GM12878 (cell line): ENCODE measurements at places on chromosomes 5 and 9. TPM values are rescaled to one million over a fixed set of nuclear protein-coding genes. Genes with fewer than 3 reads are reported as not detected.

DNA sequence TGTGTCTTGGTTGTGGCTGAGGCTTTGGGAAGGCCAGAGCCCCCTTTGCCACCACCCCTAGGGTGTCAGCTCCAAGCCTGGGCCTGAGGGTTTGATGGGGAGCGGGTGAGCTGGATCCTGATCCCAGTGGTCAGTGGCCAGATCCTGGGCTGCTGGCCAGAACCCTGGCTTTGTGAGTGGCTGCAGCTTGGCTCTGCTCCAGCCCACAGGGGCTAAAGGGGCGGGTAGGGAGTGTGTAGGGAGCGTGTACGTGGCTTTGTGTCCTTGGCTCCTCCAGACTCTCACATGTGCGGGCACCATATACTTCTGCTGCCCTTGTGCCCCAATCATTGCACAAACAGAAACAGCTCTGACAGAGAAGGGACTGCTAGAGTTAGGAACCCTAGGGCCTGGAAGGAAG is 1.2 kb upstream of the IL11RA start:
- DNase-seq, result no peak

DNA sequence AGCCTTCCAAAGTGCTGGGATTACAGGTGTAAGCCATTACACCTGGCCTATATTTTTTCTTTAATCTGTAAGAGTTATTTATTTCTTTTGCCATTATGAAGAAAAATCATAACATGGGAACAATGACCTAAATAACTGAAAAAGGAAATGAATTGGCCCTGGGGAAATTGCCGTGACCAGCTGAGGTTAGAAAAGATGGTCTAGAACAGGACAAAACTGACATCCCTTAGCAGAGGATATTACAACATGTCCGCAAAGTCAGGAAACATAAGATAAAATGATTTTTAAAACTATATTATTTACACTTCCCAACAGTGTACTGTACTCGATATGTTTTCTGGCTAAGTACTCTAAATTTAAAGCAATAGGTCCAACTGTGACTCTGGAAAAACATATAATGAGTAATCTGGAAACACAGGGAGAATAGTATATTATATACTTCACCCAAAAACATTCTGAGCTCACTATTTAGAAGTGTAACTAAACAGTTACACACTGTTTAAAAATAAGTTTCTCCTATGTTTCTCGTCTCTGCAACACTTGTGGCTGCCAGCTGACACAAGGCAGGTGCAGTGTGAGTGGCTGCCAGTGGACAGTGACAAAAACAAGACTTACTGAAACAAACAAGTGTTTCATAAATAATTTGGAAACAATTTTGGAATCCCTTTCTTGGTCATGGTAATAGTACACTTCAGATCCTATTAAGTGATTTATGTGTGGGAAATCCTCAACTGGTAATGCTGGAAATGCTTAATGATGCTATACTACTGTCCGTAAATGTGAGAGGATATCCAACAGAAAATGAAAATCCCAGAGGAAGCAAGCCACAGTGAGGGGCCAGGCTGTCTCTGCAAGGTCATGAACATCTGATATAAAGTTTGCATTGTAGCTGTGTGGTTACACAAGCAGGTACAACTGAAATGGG is 69.1 kb downstream of the C9orf85 start:
- no peak for DNase-seq

- no peak for DNase-seq
Measured at GRCh38 chr9:87753313-87753712, 27.4 kb downstream of the CTSL start.

GRCh38 chr9:107190061-107190935 is 92.8 kb upstream of the RAD23B start:
- DNase-seq, result no peak

- no peak for DNase-seq
Measured at GRCh38 chr9:26163931-26164330, 485.7 kb upstream of the TUSC1 start.

DNA sequence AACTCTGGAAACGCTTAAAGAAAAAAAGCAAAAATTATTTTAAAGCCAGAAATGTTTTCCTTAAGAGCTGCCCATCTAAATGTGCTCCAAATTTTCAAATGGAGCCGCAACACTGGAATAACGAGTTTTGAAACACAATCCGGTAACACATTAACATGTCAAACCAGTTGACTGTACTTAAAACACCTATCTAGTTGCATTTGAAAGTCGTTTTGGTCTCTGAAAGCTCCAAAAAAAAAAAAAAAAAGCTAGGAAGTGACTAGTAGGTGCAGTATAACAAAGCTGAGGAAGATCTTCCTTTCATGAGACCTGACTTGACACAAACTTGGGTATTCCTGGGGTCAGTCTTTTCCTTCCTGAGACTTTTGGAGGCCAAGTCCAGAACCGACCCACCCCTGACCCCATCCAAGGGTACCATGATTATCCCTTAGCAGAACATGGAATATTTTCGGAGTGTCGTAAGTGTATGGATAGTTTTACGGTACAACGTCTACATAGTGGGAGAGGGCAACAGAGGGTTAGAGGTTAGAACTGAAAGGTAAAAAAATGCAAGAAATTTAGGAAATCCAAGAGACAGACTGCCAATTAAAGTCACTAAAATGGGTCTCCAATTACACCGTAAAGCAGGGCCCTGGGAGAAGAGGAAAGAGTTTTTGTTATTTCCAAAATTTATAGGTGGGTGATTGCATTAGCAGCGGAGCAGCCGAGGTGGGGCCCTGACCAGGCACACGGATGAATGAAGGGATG is 812 bp downstream of the CETN3 start:
- DNase-seq, result peak; percentile 4

DNA sequence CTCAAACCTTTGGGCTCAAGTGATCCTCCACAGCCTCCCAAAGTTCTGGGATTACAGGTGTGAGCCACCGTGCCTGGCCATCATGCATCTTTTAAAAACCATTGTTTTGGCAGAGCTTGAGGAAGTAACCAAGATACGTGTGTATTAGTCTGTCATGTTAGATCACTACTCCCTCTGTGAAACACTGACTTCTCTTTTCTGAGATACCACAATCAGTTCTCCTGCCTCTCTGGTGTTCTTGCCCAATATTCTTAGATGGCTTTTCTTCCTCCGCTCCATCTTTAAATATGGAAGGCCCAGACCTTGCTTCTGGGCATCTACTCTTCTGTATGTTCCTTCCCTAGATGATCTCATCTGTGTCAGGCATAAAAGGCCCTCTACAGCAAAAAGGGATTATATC is 14.2 kb upstream of the CCNB1 start:
- no peak for DNase-seq

DNA sequence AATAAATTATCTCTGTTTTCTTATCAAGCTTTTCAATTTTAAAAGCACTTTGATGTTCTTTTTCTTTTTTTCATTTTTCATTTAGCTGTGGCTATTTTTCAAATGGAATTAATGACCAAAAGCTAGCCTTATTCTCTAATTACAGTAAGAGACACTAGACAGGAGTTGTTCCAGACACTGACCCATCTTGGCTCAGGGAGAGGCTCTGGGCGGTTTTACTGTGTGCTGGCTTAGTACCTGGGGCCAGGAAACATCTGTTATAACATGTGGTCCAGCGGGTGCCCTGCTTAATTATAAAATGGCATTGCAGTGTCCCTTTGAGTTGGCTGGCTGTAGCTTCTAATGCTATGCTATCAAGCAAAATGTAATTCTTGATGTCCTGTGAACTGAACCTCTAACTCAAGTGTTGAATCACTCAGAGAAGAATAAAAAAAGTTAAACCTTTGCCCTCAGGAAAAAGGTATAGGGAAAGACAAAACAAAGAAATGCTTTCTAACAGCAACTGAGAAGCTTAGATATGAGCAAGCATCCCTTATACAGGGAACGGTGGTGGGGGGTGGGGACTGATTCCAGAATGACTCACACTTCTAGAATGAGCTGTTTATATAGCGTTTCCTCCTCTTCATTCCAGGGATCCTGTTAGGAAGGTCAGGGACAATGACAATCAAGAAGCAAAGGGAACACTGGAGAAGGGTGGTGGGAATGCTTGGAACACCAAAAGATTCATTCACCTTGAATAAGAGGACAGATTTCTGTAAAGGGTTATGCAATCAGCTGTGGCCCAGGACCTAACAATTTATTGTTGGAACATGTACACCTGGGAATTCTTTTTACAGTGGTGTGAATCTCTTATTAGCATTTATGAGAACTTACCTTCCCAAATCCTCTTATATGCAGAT is 58.7 kb upstream of the NFIB start:
- DNase-seq, result no peak

- DNase-seq, result no peak
Measured at GRCh38 chr5:154587123-154588026, 109.3 kb upstream of the HAND1 start.

DNA sequence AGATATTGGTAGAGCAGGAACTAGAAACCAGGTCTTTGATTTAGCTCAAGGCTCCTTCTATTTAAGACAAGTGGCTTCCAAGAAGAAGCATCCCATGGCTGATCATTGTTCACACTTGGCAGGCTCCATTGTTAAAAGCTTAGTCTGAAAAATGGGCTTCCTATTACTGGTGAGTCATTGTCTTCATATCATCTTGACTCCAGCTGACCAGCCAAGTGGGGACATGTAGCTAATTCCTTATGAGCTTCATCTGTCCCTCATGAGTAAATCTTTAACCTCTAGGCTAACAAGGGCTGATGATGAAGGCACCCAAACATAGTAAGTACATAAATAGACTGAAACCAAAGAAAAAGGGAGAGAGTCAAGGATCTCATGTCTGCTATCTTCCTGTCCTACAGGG is 530.3 kb upstream of the KLF4 start:
- DNase-seq, result no peak

- DNase-seq, result no peak
Measured at GRCh38 chr9:105694190-105694847, at the start of gene TMEM38B. TSS of gene TMEM38B (plus strand) at chr9:105694541. CDS start at chr9:105694661, 120 bp downstream.

DNA sequence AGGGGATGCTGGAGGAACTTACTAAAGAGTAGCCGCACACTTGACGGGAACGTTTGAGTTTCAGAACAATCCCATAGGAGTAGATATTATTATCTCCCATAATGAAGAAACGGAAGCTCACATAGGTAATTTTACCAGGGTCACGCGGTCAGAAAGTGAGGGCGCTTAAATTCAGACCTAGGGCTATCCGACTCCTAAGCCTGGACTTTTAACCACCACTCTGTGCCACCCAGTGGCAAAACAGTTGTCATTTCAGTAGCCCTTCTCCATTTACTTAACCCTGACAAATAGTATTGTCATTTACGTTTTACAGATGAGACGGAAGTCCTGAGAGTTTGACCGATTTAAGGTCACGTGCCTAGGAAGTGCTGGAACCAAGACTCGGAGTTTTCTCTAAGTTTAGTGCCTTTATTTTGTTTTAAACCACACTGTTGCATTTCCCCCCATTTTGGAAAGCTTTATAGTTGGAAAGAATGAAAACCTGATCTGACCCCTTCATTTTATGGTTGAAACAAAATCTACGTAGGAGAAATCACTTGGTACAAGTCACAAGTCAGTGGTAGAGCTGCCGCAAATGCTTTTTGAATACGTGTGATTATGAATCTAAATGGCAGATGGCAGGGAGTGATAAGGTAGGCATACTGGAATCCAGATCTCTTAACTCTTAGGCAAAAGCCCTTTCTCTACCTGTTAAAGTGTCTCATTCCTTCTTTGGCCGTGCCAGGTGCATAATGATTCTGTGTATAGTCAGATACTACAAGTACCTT is 650 bp downstream of the MRRF start:
- DNase-seq, result peak; percentile 38

- DNase-seq, result no peak
Measured at GRCh38 chr9:22159586-22159985, 150.5 kb upstream of the CDKN2B start.

DNA sequence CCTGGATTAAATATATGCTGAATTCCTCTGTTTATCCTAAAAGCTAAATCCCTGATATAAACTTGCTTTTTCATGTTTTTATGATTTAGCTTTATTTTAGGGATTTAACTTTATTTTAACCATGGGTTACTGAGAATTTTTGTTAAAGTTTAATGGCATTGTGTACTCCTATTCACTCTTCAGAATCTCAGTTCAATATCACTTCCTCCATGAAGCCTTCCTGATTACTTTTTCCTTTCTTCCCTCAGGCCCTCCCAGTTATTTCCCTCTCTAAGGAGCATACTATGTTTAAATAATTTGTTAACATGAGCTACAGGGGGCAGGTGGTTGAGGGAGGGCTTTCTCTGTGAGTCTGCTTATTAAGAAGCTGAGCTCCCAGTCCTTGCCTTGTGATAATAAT is 149.9 kb downstream of the MTX3 start:
- DNase-seq, result no peak

DNA sequence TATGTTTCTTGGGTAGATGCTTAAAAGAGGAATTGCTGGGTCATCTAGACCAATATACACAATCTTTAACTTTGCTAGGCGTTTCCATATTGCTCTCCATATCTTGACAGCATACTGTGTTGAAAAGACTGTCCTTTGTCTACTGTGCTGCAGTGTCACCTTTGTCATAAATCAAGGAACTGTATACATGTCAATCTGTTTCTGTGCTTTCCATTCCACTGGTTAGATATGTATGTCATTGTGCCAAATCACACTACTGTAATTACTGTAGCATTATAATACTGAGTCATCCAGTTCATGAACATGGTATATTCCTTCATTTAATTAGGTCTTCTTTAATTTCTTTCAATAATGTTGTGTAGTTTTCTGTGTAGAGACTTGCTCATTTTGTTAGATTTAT is 149.7 kb upstream of the RASGRF2 start:
- no peak for DNase-seq

- peak; percentile 68 for DNase-seq
Measured at GRCh38 chr5:74433255-74433895, 207.2 kb downstream of the ENC1 start.

GRCh38 chr5:1516615-1517601 is 6.9 kb downstream of the LPCAT1 start:
- DNase-seq, result no peak

DNA sequence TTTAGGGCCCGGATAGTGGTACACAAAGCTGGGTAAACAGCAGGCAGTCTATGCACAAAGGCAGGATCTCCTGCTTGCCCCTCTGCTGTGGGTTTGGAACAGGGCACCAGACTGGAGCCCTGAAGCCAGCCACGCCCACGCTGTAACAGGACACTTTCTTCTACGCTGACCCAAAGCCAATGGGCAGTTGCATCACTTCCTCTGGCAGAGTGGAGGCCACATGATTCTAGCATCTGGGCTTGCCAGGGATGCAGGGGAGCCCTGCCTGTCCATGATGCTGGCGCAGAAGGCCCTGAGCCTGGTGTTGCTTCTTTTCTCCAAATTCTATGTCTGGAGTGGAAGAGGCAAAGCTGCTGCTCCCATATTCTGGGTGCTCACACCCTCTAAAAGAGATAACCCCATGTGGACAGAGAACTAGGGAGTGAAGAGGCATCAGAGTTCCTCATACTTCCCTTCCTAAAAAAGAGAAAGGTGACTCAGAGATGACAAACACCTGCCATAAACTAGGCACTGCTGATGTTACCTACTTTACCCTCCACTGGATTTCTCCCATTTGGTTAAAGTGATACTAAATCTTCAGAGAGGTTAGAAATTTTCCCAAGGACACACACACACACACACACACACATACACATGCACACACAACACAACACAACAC is 260.3 kb upstream of the KLF4 start:
- no peak for DNase-seq

Gene PCDHA10
- 0.03 TPM in 1 of 2 replicates, not detected in the other for total RNA-seq

Gene NRARP
- 8.4 and 9.2 TPM in 2 replicates for total RNA-seq

Gene C7
- total RNA-seq, result 0.82 and 0.90 TPM in 2 replicates

Gene MCTP1
- total RNA-seq, result 19.1 and 21.5 TPM in 2 replicates

Gene F2RL2
- total RNA-seq, result not detected in 2 replicates

Gene IGIP
- total RNA-seq, result 2.7 and 3.1 TPM in 2 replicates

Gene GHR
- 0.32 and 0.62 TPM in 2 replicates for total RNA-seq

Gene ESM1
- total RNA-seq, result not detected in 2 replicates
